Naive thymus-derived CD4-positive, alpha-beta T cell (primary cell): ENCODE measurements at places on chromosomes 12 and 14. TPM values are rescaled to one million over a fixed set of nuclear protein-coding genes. Genes with fewer than 3 reads are reported as not detected.

Gene COX8C
- polyA plus RNA-seq: not detected

Gene GALC
- 7.1 TPM for polyA plus RNA-seq

Gene ABCD4
- 26.1 TPM for polyA plus RNA-seq

Gene CDK2
- 9.6 TPM for polyA plus RNA-seq

Gene VWF
- polyA plus RNA-seq: not detected

Gene PLA2G1B
- polyA plus RNA-seq: 0.92 TPM

Gene IFNG-AS1
- 0.17 TPM for polyA plus RNA-seq

Gene RGS6
- not detected for polyA plus RNA-seq

Gene DENR
- polyA plus RNA-seq: 54.7 TPM

Gene IL31
- polyA plus RNA-seq: not detected

GRCh38 chr12:8987685-8988084, 1.7 kb upstream of the KLRG1 start:
- peaks cover 56% of the 10 kb centered on the region for H3K4me1 ChIP-seq
- no peaks in the 10 kb centered on the region for H3K27me3 ChIP-seq
- DNase-seq: no peak
- peak overlapping the region; percentile 9 for H3K27ac ChIP-seq
- H3K4me3 ChIP-seq: peak overlapping the region; percentile 29
- no peaks in the 10 kb centered on the region for H3K36me3 ChIP-seq

GRCh38 chr14:28130610-28131284, 635.8 kb upstream of the FOXG1 start:
- no peaks in the 10 kb centered on the region for H3K27me3 ChIP-seq
- no peak overlapping the region for H3K4me3 ChIP-seq
- H3K36me3 ChIP-seq: no peaks in the 10 kb centered on the region
- no peaks in the 10 kb centered on the region for H3K4me1 ChIP-seq

GRCh38 chr14:91417983-91418386, 365 bp upstream of the CCDC88C start:
- no peaks in the 10 kb centered on the region for H3K36me3 ChIP-seq
- peaks cover 31% of the 10 kb centered on the region for H3K4me1 ChIP-seq
- peak overlapping the region; percentile 97 for H3K27ac ChIP-seq
- H3K4me3 ChIP-seq: peak overlapping the region; percentile 52
- H3K27me3 ChIP-seq: no peaks in the 10 kb centered on the region

- H3K27me3 ChIP-seq: no peaks in the 10 kb centered on the region
- no peak overlapping the region for H3K4me3 ChIP-seq
- H3K4me1 ChIP-seq: no peaks in the 10 kb centered on the region
- no peaks in the 10 kb centered on the region for H3K36me3 ChIP-seq
- no peak for DNase-seq
These were observed 435.4 kb downstream of the TMTC2 start for GRCh38 chr12:83121897-83122622.

GRCh38 chr12:62335796-62336195, 75.6 kb downstream of the USP15 start:
- H3K27me3 ChIP-seq: no peaks in the 10 kb centered on the region
- H3K36me3 ChIP-seq: peaks cover 4% of the 10 kb centered on the region
- DNase-seq: no peak
- no peak overlapping the region for H3K4me3 ChIP-seq

- no peak for DNase-seq
- no peaks in the 10 kb centered on the region for H3K27me3 ChIP-seq
- peaks cover 51% of the 10 kb centered on the region for H3K4me1 ChIP-seq
- H3K27ac ChIP-seq: no peak overlapping the region
- no peak overlapping the region for H3K4me3 ChIP-seq
These were observed 8.8 kb downstream of the DTX1 start for GRCh38 chr12:113065126-113066007.

GRCh38 chr12:5407034-5407856, 24.7 kb upstream of the NTF3 start:
- H3K4me3 ChIP-seq: no peak overlapping the region
- H3K4me1 ChIP-seq: no peaks in the 10 kb centered on the region
- DNase-seq: no peak
- no peaks in the 10 kb centered on the region for H3K36me3 ChIP-seq
- no peak overlapping the region for H3K27ac ChIP-seq

- H3K36me3 ChIP-seq: no peaks in the 10 kb centered on the region
- no peaks in the 10 kb centered on the region for H3K4me1 ChIP-seq
- no peak overlapping the region for H3K4me3 ChIP-seq
- no peak for DNase-seq
These were observed 263.6 kb upstream of the SYT10 start for GRCh38 chr12:33703221-33703620.

GRCh38 chr12:76765598-76765997, 1.7 kb downstream of the ZDHHC17 start:
- H3K27ac ChIP-seq: no peak overlapping the region
- H3K4me3 ChIP-seq: no peak overlapping the region
- no peak for DNase-seq
- H3K4me1 ChIP-seq: peaks cover 8% of the 10 kb centered on the region

DNA sequence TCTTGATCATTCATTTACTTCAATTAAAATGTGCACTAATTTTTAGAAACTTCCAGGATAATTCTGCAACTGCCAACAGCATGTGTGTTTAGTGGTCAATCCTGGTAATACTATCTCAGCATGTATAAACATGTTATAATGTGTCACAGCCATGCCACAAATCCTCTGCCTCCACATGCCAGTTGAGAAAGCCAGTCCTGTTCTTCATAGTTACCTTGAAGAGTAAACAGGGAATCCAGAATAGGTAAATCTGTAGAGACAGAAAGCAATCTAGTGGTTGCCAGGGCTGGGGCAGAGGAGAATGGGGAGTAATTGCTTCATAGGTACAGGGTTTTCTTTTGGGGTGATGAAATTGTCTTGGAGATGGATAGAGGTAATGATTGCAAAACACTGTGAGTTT, 85.9 kb downstream of the ARMH4 start:
- H3K27me3 ChIP-seq: no peaks in the 10 kb centered on the region
- no peaks in the 10 kb centered on the region for H3K36me3 ChIP-seq
- no peaks in the 10 kb centered on the region for H3K4me1 ChIP-seq
- no peak for DNase-seq

- H3K36me3 ChIP-seq: no peaks in the 10 kb centered on the region
- no peaks in the 10 kb centered on the region for H3K27me3 ChIP-seq
- H3K4me3 ChIP-seq: no peak overlapping the region
- no peaks in the 10 kb centered on the region for H3K4me1 ChIP-seq
- no peak overlapping the region for H3K27ac ChIP-seq
These were observed 295.7 kb upstream of the FKBP4 start for GRCh38 chr12:2498964-2499500.

DNA sequence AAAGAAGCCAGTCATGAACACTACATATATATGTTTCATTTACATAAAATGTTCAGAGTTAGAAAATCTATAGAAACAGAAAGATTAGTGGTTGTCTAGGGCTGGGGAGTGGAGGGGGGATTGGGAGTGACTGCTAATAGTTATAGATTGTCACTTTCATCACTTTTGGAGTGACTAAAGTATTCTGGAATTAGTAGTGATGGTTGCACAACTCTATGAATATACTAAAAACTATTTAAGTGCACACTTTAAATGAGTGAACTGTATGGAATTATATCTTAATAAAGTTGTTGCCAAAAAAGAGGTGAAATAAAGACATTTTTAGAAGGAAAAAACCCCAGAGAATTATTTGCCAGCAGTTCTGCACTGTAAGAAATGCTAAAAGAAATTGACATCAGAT, 9.5 kb downstream of the CATSPERB start:
- no peak overlapping the region for H3K4me3 ChIP-seq
- peaks cover 6% of the 10 kb centered on the region for H3K4me1 ChIP-seq
- H3K27ac ChIP-seq: no peak overlapping the region
- H3K27me3 ChIP-seq: no peaks in the 10 kb centered on the region

- no peaks in the 10 kb centered on the region for H3K27me3 ChIP-seq
- H3K4me1 ChIP-seq: no peaks in the 10 kb centered on the region
- no peaks in the 10 kb centered on the region for H3K36me3 ChIP-seq
- DNase-seq: no peak
These were observed 53.3 kb upstream of the STK38L start for GRCh38 chr12:27190761-27191160.

DNA sequence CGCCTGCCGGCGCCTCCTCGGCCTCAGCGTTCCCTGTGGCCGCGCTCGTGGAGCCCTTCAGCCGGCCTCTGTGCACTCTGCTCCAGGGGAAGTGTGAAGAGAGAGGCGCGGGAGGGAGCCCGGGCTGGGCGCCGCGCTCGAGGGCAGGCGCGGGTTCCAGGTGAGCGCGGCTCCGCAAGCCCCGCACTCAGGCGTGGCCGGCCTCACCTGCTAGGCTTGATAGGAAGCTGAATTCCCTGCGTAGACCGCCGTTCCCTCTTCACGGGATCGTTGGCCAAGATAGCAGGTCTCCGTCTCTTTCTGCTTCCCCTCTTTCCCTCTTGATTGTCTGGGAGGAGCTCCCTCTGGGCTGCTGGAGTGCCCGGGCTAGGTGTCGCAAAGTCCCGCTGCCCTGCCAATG, 89.7 kb downstream of the ASCL4 start:
- no peak for DNase-seq
- no peak overlapping the region for H3K4me3 ChIP-seq
- H3K36me3 ChIP-seq: no peaks in the 10 kb centered on the region
- no peaks in the 10 kb centered on the region for H3K4me1 ChIP-seq
- H3K27ac ChIP-seq: no peak overlapping the region

GRCh38 chr12:3896801-3897351, 23.7 kb upstream of the PARP11 start:
- peaks cover 44% of the 10 kb centered on the region for H3K4me1 ChIP-seq
- no peaks in the 10 kb centered on the region for H3K27me3 ChIP-seq
- H3K27ac ChIP-seq: peak overlapping the region; percentile 71
- H3K4me3 ChIP-seq: peak overlapping the region; percentile 38
- no peaks in the 10 kb centered on the region for H3K36me3 ChIP-seq
- no peak for DNase-seq

GRCh38 chr14:21711360-21711961, 37.8 kb upstream of the OR4E1 start:
- no peaks in the 10 kb centered on the region for H3K4me1 ChIP-seq
- peaks cover 3% of the 10 kb centered on the region for H3K27me3 ChIP-seq
- no peak overlapping the region for H3K27ac ChIP-seq

- H3K27ac ChIP-seq: no peak overlapping the region
- H3K27me3 ChIP-seq: no peaks in the 10 kb centered on the region
- H3K36me3 ChIP-seq: peaks cover 37% of the 10 kb centered on the region
- no peak for DNase-seq
These were observed 21.4 kb downstream of the AREL1 start for GRCh38 chr14:74691456-74691855.

DNA sequence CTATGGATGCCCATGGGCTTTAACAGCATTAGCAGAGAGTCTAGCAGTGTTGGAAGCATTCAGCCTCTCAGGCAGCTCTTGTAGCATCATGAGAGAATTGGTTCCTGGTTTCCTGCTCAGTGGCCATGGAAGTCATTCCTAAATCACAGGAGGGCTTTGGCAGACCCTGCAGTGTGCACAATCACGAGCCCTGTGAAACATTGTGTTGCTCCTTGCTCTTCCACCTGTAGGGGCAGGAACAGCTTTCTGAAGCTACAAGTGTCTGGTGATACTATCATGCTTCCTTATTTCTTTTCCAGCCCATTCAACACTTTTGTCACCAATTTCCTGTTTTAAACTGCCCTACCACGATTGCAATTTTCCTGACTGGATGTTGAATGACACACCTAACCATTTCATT, 402.2 kb upstream of the USP15 start:
- H3K4me3 ChIP-seq: no peak overlapping the region
- H3K4me1 ChIP-seq: no peaks in the 10 kb centered on the region
- no peaks in the 10 kb centered on the region for H3K27me3 ChIP-seq
- no peaks in the 10 kb centered on the region for H3K36me3 ChIP-seq

DNA sequence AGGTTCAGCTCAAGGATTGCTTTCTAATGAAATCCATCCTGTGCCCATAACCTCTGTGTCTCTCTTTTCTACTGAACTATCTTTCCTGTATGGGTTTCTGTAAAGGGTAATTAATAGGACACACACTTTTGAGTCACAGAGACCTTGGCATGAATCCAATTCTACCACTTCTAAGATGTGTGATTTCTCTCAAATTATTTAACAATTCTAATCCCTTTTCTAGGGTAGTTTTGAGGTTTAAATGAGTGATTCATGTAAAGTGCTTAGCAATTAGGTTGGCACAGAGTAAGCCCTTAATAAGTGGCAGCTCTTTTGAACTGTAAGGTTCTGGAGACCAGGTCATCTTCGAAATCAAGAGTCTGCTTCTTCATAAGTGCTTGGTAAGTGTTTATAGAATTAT, 202.7 kb downstream of the RASSF9 start:
- DNase-seq: no peak
- H3K27me3 ChIP-seq: no peaks in the 10 kb centered on the region
- no peak overlapping the region for H3K27ac ChIP-seq
- H3K4me3 ChIP-seq: no peak overlapping the region
- no peaks in the 10 kb centered on the region for H3K36me3 ChIP-seq
- no peaks in the 10 kb centered on the region for H3K4me1 ChIP-seq

DNA sequence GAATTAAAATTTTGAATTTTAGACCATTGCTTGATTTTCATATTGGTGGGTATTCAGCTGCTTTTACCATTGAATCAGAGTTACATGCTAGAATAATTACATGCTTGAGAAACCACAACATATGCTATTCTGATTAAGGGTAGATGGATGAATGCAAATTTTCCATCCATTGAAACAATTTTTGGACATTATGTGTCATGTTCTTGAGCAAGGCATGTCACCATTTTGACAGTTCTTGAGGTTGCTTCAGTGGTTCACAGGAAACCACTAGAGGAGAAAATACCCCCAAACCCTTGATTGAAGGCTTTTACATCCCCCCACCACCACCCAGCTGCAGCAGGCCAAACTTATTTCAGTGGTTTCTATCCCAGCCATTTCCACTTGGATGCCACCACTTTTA, 13.5 kb downstream of the UBR7 start:
- no peak overlapping the region for H3K27ac ChIP-seq
- no peaks in the 10 kb centered on the region for H3K27me3 ChIP-seq
- no peak overlapping the region for H3K4me3 ChIP-seq
- no peaks in the 10 kb centered on the region for H3K4me1 ChIP-seq
- peaks cover 4% of the 10 kb centered on the region for H3K36me3 ChIP-seq

DNA sequence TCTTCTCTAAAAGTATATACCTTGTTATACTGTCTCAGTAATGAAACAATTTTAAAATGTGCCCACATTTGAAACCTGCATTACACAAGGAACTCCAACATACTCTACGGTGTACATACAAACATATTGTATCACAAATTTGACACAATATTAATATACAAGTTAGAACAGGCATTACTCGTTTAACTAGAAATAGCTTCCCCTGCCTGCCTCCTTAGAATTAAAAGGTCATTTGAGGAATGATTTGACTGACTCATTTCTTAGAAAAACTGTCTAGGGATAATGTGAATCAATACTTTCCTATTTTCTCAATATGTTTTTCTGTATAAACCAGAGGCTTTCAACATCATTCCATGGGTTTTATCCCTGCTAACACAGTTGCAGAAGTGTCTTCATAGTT, 73.7 kb downstream of the STON2 start:
- no peak overlapping the region for H3K4me3 ChIP-seq
- H3K4me1 ChIP-seq: no peaks in the 10 kb centered on the region
- no peaks in the 10 kb centered on the region for H3K36me3 ChIP-seq
- H3K27me3 ChIP-seq: no peaks in the 10 kb centered on the region
- DNase-seq: no peak

GRCh38 chr12:121513464-121514183, 67.2 kb downstream of the KDM2B start:
- H3K4me3 ChIP-seq: no peak overlapping the region
- DNase-seq: no peak
- H3K27ac ChIP-seq: peak overlapping the region; percentile 52
- H3K27me3 ChIP-seq: no peaks in the 10 kb centered on the region
- no peaks in the 10 kb centered on the region for H3K4me1 ChIP-seq

- DNase-seq: no peak
- no peaks in the 10 kb centered on the region for H3K36me3 ChIP-seq
- H3K4me1 ChIP-seq: peaks cover 5% of the 10 kb centered on the region
- H3K27me3 ChIP-seq: no peaks in the 10 kb centered on the region
These were observed 22.5 kb upstream of the HIGD1C start for GRCh38 chr12:50929831-50930230.
